ENCODE measurements at places on chromosomes 12 and 14.

DNA sequence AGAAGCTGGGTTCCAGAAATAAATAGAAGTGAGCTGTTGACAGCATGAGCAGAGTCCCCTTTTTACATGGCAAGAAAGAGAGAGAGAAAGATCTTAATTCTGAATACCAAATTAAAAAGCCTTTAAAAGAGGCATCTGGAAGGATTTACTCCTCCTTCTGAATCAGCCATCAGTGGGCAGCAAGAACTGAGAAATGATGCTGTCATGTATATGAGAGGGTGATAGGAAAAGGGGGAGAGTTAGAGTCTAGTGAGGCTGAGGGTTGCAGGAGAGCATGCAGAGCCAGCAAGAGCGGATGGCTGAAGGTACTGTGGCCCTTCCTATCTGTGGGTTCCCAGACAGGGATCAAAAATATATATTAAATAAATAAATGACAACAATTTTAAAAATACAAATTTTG is 34.5 kb upstream of the GNG2 start:
- no peak for DNase-seq

GRCh38 chr12:40515041-40515816 is 177.0 kb upstream of the CNTN1 start:
- DNase-seq = no peak

GRCh38 chr14:75299059-75299458 is 20.4 kb downstream of the FOS start:
- no peak for DNase-seq

DNA sequence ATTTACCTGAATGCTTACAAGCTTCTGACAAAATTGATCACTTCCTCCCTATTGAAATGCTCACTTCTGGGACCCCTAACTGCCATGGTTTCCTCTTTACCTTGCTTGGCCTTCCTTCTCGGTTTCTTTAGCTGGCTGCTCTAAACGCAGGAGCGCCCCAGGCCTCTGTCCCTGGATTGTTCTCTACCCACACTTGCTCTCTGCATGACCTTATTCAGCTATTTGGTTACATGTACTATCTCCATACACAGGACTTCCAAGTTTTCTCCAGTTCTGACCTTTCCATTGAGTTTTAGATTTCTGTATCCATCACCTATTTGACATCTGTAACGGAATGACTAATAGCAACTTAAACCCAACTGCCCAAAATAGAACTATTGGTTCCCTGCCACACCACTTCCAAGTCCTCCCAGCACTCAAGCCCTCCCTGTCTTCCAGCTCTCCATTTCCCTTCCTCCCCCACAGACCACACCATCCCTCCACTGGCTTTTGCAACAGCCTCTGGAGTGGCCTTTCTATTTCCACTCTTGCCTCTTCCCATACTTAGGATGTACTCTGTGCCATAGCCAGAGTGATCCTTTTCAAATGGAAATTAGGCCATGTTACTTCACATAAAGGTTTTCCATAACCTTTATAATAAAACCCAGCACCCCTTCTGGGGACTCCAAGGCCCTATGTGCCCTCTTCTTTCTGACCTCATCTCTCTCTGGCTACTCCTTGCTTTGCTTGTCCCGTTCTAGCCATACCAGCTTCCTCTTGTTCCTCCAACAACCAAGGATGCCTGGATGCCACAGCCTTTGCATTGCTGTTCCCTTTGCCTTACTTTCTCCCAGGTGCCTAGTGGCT is 202.2 kb downstream of the AEBP2 start:
- no peak for DNase-seq

DNA sequence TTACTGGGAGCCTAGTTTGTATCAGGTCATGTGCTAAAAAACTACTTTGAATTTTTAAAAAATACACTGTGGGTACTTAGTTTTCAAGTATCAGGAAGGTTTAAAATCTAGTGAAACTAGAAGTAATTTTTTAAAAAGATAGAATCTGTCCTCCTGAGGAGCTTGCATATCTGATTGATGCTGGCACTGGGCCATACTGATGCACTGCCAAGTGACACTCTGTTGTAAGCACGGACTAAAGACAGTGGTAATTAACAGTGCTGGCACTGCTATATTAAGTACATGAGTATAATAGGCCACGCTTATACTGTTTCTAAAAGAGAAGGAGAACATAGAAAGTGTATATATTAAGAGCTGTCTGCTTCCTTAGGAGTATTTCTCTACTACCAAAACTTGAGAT is 10.0 kb upstream of the TBC1D30 start:
- DNase-seq = no peak

GRCh38 chr12:58415716-58416115 is 474.3 kb downstream of the ATP23 start:
- no peak for DNase-seq

DNA sequence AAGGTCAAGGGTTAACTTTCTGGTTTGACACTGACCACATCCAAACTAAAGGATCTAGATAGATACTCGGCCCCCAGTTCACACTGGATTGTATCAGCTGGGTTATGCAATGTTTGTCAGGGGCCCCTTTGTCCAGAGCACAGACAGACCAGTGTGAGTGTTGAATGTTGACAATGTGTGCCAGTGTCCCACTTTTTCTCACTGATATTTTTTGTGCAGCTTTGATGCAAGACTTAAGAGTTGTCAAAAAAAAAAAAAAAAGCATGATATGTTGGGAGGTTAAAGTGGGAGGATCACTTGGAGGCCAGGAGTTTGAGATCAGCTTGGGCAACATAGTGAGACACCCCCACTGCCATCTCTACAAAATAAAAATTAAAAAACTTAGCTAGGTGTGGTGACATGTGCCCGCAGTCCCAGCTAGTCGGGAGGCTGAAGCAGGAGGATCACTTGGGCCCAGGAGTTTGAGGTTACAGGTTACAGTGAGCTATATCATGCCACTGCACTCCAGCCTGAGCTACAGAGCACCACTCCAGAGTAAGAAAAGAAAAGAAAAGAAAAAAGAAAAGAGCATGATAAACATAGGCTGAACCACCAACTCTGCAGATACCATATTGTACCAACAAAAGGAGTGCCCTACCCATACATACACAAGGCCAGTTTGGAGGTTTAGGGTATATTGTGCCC is 97.5 kb downstream of the LGR5 start:
- DNase-seq = no peak

DNA sequence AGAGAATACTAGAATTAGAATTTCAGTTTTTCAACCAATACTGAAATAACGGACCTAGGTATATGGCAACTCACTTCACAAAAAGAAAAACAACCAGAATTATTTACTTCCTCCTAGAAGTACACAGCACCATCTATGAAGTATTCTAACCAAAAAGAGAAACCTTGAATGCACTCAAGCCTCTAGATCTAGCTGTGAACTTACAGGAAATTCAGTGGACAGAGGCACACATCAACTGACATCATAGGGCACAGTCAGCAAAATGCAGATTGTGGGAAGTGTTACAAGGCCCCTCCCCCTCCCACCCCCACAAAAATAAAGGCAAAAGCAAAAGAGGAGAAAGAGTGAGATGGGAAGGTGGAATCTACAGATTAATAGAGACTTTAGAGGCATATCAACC is 102.4 kb downstream of the TMTC1 start:
- no peak for DNase-seq

DNA sequence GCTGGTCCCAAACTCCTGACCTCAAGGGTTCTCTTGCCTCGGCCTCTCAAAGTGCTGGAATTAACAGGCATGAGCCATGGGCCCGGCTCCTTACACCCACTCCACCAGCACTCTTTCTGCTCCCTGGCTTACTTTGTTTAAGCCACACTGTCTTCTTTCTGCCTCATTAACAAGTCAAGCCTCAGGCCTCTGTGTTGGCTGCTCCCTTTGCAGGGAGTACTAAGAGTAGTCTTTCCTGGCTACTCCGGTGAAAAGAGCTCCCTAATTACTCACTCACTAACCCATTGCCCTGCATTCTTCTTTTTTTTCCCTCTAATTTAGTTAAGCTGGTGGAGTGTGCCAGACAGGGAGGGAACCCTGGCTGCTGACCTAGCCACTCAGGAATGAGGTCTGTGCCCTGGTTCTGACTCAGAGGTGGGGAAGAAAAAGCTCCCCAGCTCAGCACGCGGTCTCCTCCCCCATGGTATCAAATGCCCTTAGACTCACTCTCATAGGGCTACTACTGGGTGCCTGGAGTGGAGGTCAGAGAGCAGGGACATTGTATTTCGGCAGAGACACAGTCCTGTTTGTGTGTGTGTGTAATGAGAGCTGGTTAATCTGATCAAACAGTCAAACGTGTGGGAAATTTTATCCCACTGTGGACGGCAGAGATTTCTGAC is 19.8 kb downstream of the GALNT6 start:
- no peak for DNase-seq

- DNase-seq = no peak
Observed at GRCh38 chr12:101127521-101128219, 82.4 kb downstream of the SLC5A8 start.

- DNase-seq = no peak
Observed at GRCh38 chr12:33432992-33433391, 6.6 kb downstream of the SYT10 start.

DNA sequence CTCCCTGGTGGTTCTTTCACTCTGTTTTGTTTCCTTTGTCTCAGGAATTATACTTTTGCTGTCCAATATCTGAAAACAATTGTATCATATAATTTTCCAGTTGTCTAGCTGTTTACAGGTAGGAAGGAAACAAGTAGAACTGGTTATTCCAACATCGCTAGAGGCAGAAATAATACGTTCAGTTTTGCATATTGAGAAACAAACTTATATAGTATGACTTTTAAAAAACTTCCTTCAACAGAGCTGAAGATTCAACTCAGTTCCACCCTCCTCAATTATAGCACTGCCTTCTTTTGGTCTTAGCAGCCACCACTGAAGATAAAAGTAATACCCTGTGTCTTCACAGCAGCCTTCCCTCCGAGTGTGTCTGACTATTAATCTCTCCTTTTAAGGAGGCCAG is 214.3 kb downstream of the EFCAB11 start:
- DNase-seq = no peak

GRCh38 chr12:50923361-50924130 is 28.8 kb upstream of the HIGD1C start:
- DNase-seq = peak; percentile 70

DNA sequence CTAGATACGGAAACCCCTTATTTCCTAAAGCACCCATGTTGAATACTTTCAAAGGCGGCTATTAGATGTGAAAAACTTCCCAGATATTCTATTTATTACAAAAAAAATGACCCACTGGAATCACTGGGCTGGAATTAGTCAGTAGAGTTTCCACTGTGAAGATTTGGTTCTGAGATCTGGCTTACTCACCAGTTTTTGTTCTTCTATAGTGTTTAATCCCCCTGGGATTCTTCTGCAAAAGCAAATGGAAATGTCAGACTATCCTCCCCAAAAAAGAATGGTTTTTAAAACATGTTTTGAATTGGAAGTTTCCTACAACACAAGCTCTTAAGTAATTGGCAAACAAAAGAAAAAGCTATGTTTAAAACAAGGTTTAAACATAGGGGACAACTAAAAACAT is 166.4 kb downstream of the STXBP6 start:
- DNase-seq = no peak

- DNase-seq = peak; percentile 99
Observed at GRCh38 chr12:68331869-68332727, at the start of gene MDM1. MDM1 (minus strand) TSS chr12:68332362; CDS start chr12:68332245, 117 bp downstream.

DNA sequence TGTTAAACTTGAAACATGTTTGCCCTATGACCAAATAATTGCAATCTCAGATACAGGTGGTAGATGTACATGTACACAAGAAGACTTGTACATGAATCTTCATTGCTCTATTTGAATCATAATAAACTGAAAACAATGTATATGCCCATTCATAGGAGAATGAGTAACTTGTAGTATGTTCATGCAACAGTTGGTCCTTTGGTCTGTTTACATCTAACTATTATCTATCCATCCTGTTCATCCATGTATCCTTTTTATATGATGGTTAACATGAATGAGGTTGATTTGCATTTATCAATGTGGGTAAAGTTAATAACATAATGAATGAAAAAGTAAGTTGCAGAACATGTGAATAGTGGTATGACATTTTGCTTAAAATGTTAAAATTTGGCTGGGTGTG is 37.1 kb downstream of the HSD17B6 start:
- no peak for DNase-seq

Data from vagina (tissue), 2 donors.